ENCODE measurements at places on chromosomes 5 and 9. TPM values are rescaled to one million over a fixed set of nuclear protein-coding genes. Genes with fewer than 3 reads are reported as not detected.
A peak's percentile ranks its signal among the peaks of the same experiment; 100 is the strongest.

DNA sequence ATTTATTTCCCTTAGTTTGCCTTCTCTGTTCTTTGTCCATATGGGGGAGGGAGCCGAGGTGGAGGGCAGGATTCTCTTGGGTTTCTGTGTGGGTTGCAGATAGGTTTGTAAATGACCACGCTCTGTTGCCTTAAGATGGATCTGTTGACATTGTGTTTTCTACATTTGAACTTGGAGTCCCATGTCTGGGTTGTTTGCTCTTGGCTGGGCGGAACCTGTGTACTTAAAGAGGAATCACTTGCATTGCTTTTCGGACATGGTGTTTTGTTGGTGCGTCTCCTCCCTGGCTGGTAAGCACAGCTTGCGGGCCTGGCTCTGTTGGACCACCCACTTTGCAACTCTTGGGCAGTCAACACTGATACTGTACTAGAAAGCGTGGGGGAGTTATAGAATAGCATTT is 45.9 kb downstream of the EHMT1 start:
- DNase-seq: peak; percentile 36

DNA sequence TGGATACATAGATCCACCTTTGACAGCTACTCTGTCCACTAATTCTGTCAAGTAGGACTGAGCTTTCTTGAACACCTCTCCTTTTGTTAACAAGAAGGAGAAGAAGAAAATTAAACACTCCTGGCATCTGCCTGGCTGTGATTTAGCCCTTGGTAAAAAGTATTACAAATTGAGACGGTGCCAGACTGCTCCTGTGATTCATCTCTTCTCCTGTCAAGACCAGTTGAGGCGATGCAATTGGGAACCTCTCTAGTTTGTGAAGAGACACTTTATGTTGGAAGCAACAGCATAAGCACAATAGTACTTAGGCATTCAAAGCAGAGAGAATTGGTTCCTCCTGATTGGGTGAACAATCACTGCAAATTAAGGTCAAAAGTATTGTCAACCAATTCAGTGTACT is 72.7 kb downstream of the GHR start:
- DNase-seq: no peak

- DNase-seq: no peak
Measured at GRCh38 chr5:178187014-178187413, at the start of gene GMCL2. GMCL2 (minus strand) TSS chr5:178187371; CDS start chr5:178187299, 72 bp downstream.

DNA sequence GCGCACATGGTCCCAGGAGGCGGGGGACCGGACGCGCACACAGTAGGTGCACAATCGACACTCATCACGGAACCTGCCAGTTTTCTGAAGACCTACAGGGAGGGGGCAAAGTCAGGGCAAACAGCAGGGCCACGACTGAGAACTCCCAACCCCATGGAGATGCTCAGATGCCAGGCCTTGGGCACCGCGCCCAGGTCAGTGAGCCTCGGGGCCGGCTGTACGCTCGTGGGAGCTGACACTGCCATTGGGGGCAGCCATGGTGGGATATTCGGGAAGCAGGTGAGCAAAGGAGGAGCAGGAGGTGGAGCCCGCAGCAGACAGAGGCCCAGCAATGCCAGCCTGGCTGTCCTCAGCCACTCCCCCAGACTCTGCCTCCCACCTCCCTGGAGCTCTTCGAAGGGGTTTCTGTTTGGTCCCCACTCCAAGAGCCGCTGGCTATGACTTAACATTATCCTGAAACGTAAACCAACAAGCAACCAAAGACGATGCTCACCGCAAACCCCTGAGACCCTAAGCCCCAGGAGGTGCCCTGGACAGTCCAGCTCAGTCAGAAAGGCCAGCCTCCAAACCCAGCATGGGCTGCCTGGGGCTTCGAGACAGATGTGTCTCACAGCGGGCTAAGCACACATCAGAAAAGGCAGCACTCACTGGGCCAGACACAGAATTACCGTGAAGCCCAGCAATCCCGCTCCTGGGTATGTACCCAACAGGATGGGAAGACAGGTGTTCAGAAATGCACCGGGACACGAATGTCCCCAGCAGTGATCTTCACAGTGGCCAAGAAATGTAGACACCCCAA is 78.4 kb downstream of the VAV2 start:
- no peak for DNase-seq

DNA sequence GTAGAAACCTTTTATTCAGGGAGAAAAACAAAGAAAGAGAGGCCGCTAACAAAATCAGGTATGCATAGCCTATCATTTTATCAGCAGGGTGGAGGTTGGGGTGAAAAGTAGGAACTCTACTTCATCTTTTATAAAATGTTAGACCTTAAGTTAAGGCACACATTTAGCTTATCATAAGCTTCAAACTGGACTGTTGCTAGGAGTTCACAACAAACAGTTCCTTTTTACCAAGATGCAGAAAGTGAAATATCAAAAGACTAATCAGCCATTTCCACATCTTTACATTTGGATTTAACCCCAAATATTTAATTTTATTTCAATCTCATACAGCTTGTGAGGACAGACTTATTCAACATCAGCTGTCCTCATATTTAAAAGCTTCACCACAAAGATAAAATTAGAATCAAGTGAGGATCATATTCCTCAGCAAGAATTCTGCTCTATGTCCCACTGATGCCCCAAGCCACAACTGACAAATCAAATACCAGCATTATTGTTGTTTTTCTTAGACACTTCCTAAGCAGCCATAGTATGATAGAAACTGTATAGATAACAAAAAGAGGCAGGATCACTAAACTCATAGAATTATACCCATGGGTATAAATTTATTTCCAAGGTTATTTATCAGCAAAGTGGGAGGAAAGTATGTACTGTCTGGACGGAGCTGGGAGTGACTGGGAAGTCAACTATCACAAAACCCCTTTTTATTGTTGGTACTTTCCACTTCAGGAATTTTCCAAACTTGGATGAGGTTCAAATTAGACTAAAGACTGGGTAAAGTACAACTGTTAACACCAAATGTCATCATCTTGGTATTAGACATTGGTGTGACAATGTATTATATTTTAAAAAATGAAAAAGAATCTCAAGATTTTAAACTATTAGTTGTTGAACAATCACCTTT is 29.9 kb upstream of the MYOT start:
- no peak for DNase-seq

- DNase-seq: no peak
Measured at GRCh38 chr9:104941597-104941996, 13.6 kb upstream of the ABCA1 start.

DNA sequence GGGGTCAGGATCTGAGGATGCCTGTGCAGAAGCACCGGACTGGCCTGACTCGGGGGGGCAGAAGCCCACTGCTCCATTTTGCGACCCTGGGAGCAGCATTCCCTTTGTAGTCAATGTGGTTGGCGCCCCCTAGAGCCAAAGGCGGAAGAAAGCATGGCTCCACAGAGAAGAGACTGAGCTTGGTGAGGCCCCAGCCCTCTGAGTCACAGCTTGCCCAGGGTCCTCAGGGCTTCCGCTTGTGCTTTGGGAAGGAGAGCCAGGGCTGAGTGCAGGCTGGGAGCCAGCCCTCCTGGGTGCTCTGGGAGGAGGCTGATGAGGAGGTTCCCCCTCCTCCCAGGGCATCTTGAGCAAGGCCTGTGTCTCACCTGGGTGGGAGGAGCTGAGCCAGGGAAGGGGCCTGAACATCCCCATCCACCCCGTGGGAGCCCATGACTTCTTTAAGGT is 5.5 kb upstream of the AQP3 start:
- peak; percentile 50 for DNase-seq

GRCh38 chr5:86896916-86897315 is 279.2 kb downstream of the COX7C start:
- DNase-seq: no peak

DNA sequence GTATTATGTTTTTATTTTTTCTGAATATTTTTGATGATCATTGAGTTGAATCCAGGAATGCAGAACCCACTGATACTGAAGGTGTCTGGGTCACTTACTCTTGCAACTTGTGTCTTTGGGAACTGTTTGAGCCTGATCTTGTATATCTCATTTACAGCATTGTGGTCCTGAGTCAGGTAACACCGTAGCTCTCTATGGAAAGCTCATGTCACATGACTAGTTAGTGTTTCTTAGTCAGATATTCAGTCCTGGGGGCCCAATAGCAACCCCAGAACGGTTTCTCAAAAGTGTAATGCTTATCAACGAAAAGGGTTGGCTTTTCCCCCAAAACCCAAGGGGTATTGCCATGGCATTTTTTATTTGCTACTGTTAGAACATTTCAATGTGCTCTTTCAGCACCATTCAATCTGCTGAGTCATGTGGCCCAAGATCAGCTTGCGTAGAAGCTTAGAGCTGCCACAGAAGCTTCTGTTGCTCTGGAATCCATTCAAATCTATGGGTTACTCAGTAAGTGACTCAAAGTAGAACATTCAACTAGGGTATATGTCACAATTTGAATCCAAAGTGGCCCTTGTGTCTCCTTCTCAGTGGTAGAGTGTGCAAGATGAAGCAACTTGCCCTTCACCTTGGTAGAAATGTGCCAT is 12.1 kb upstream of the PTAR1 start:
- DNase-seq: no peak

Gene CYFIP2
- total RNA-seq: 38.0 TPM

Gene LCN15
- total RNA-seq: not detected

Gene LAMC3
- 6.6 TPM for total RNA-seq

Gene SUSD1
- 83.0 TPM for total RNA-seq

Gene AQP7
- 207 TPM for total RNA-seq

Gene FBP1
- total RNA-seq: 55.7 TPM

Measured in transverse colon (tissue), 4 donors.